ENCODE measurements at places on chromosomes 6 and 20. TPM values are rescaled to one million over a fixed set of nuclear protein-coding genes. Genes with fewer than 3 reads are reported as not detected.

- DNase-seq = no peak
Measured at GRCh38 chr6:42410861-42411260, 40.9 kb downstream of the TRERF1 start.

- DNase-seq = no peak
Measured at GRCh38 chr6:45512717-45513116, 135.0 kb upstream of the SUPT3H start.

GRCh38 chr6:170532867-170533488, 20.1 kb downstream of the PSMB1 start:
- no peak for DNase-seq

DNA sequence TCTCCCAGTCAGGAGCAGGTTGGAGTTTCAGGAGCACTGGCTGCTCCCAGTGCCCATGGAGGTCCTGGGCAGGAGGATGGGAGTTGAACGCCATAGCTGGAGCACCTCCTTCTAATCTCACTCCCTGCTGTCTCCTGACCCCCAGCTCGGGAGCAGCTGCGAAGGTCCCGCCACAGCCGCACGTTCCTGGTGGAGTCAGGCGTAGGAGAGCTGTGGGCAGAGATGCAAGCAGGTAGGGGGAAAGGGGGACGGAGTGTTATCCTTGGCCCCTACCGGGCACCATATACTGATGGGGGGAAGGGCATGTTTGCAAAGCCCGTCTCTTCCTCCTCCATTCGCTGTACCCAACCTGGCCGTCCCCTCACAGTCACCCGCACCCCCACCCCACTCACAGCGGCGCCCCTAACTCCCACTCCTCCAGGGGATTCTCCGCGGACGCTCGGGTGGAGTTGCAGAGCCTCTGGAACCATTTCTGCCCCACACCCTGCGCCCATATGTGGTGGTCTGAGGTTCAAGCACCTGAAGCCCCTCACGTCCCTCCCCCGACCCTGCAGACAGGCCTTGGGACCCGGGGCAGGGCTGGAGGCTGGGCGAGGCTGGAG, 16.7 kb downstream of the HSPA12B start:
- DNase-seq = no peak

The OR2B2 gene
- total RNA-seq = not detected

The SCGN gene
- total RNA-seq = not detected

DNA sequence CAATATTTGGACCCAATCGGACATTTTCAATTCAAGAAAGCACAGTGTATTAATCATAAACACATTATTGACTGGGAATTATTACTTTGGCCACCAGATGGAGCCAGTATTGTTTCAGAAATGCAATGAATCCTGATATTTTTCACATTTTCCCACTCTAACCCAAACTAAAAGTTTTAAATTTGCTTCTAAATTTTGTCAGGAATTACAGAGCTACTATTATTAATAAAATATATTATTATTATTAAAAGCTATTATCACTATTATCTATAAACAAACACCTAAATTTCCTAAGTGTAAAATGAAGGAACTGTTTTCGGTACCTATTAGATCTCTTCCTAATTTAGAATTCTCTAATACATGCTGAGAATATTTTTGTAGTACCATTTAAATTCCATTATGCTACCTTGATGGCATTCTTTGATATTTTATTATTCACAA, 245.3 kb downstream of the OGFRL1 start:
- DNase-seq = peak; percentile 33

DNA sequence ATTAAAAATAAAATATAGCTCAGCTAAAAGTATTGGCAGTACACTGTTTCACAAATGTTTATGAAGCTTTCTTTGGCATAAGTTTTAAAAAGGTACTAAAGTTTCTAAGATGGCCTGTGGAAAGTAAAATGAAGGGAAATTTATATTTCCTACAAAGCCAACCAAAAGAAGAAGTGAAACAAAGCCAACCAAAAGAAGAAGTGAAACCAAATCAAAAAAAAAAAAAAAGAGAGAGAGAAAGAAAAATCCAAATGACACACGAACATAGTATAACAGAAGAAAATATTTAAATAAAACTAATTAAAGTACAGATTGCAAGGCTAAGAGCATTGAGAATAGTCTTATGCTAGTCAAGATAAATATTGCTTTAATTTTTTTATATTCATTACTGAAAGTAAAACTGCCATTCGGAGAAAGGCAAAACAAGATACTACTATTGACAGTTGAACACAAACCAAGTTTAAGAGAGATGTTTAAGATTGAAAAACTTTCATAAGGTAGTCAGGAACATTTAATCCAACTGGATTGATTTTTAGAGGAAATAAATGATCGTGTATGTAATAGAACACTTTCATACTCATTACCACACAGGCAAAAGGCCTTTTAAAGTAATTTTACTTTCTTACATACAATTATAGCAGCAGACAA, 12.8 kb upstream of the KHDRBS2 start:
- no peak for DNase-seq

DNA sequence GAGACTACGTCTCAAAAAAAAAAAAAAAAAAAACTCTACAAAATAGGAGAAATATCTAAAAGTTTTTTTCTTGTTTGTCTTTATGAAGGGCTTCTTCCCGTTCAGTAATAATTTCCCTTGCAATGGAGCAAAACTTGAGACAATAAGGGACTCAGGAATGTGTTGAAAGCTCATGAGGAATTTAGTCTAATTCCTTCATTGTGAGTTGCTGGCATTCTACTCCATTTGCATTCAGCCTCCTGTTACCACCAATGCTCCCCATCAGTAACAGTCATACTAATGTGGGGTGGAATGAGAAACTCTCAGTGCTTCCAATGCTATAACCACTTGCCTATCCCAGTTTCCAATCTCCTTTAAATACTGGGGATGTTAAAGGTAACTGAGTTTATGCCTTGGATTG, 576.7 kb upstream of the AGPAT4 start:
- DNase-seq = no peak

DNA sequence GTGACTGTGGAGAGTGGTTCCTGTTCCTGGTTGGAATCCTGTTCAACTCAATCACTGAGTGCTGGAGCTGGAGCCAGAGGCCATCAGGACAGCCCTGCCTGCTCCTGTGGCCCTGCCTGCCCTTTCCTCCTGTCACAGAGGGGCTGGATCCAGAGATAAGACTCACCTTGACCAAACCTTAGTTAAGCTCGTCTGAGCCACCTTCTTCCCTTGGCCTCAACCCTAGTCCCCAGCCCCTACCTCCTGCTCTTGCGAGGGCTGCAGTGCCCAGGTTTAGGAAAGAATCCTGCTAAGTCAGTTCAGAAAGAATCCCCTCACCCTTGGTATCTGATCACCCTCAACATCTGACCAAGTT, 47.0 kb upstream of the CST5 start:
- no peak for DNase-seq

The TAGAP gene
- not detected for total RNA-seq

- no peak for DNase-seq
Measured at GRCh38 chr6:43808412-43808811, 38.4 kb downstream of the VEGFA start.

The SLC52A3 gene
- under 0.01 TPM for total RNA-seq

- no peak for DNase-seq
Measured at GRCh38 chr6:116266803-116267202, 12.9 kb downstream of the TSPYL1 start.

The HLA-DQB1 gene
- total RNA-seq = not detected

GRCh38 chr20:15251171-15251570, 913.8 kb upstream of the FLRT3 start:
- DNase-seq = no peak

DNA sequence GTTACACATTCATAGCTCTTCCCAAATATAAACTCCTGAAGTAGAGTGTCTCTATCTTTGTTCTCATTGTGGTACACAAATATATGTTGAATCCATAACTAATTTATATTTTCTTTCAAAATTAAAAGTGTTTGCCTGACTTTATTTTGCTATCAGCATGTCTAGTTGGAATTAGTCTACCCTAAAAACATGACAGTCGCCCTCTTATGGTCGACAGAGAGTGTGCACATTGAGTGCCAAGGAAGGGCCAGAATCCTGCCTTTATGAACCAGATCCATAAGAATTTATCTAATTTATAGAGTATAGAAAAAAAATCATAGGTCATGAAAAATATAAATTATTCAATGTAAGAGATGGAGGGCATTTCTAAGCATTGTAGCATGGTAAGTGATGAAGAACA, 12.3 kb upstream of the DEFB112 start:
- DNase-seq = no peak

The FOXF2 gene
- total RNA-seq = not detected

DNA sequence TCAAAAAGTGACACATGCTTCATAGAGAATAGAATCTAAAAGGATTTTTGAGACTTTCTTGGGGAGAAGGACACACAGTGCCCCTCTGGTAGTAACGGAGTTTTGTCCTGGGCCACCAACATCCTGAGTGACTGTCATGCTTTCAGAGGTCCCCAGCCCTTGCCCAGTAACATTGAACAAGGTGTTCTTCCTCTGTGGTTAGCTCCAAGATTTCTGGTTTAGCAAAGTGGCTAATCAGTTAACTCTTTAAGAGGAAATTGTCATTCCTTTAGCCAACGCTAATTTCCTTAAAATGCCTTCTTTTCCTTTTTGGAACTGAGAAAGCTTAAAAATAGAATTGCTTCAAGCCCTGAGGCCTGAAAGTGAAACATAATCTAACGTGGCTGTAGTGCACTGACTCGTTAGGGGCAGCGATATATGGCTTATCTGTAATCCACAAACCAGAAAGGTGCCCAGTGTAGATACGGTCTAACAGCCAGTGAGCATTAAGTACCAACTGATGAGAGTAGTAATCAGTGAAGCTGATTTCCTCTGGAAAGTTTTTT, 7.8 kb downstream of the E2F3 start:
- no peak for DNase-seq

DNA sequence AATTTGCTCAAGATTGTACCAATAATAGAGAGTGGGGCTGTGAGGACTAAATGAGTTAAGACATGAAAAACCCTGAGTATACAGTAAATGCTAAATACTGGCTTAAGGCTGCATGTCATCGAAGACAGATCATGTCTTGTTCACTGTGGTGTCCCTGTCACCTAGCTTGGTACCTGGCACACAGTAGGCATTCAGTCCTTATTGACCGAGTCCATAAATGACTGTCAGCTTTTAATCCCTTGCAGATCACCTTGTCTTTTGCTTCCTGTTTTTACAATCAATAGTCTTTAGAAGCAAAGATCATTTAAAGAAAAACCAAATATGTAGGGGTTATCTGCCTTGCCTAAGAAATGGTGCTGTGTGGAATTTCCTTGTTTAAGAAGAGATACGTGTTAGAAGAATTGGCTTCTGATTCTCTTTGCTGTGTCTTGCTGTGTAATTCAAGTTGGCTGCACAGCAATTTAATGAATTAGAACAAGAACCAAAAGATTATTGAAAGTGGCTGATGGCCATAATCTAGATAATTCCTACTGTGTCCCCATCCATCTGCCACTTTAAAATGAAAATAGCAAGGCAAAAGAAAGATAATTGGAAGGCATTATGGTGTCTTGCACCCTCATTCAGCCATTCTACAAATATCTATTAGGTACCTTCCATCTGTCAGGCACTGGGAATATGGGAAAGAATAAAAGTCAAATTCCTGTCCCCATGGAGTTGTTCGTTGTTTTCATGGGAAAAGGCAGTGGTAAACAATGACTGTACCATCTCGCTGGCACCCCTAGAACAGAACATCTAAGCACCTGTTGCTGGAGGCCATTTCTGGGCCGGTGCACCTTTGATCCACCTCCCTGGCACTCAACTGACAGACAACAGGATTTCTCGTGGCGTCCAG, 12.4 kb upstream of the MAPK13 start:
- no peak for DNase-seq

DNA sequence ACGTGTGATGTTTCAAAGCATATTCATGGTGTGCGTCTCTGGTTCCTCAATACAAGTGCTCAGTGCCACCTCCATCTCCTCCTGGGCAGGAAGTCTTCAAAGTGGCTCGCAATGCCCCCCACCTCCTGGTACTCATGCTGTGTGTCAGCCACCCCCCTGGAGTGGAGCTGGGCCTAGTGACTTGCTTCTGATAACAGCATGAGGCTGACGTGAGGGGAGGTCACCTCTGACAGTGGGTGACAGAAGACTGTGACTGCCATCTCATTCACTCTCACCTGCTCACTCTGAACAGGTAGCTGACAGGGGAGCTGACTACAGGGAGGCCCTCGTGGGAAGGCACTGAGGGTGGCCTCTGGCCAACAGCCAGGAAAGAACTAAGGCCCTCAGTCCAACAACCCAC, 92.4 kb upstream of the NFATC2 start:
- DNase-seq = no peak

The GSTA3 gene
- not detected for total RNA-seq
